Fibroblast of lung (primary cell): ENCODE measurements at places on chromosomes 6 and 20. TPM values are rescaled to one million over a fixed set of nuclear protein-coding genes. Genes with fewer than 3 reads are reported as not detected.

PACSIN1 gene
- total RNA-seq, result under 0.01 TPM in 1 of 2 replicates, not detected in the other

PPP1R14C gene
- total RNA-seq, result 0.17 and 0.26 TPM in 2 replicates

TMEM244 gene
- not detected in 2 replicates for total RNA-seq

ENPP1 gene
- 13.1 and 85.4 TPM in 2 replicates for total RNA-seq

KHDRBS2 gene
- not detected in 2 replicates for total RNA-seq

TOMM6 gene
- total RNA-seq, result 53.4 and 54.7 TPM in 2 replicates

RAB5IF gene
- total RNA-seq, result 58.0 and 61.9 TPM in 2 replicates

SLC13A3 gene
- 4.1 and 5.6 TPM in 2 replicates for total RNA-seq
